ENCODE measurements at places on chromosomes 6 and 20.

- DNase-seq, result no peak
These were observed 159.3 kb upstream of the JARID2 start for GRCh38 chr6:15086348-15087158.

- DNase-seq, result no peak
These were observed 114.5 kb upstream of the SLC22A16 start for GRCh38 chr6:110590821-110591351.

- DNase-seq, result no peak
These were observed 58.7 kb upstream of the RNF24 start for GRCh38 chr20:4073852-4074741.

- DNase-seq, result no peak
These were observed 3.6 kb upstream of the BPIFB1 start for GRCh38 chr20:33279261-33279910.

DNA sequence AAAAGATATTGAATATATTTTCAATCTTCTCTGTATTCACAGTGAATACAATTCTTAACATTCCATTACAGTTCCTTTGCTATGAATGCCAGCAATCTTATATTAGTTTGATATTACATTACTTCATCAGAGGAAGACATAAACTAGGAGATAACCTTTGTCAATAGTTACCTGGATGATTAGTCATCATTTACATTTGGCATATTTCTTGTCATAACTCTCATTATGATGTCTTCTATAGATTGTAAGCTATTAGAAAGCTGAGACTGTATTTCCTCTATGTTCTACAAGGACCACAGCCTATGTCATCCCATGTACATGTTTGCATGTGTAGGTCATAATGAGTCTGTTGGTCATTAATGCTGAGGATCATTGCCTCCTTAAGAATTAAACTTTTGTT, 7.8 kb upstream of the PTPRK start:
- DNase-seq, result no peak

DNA sequence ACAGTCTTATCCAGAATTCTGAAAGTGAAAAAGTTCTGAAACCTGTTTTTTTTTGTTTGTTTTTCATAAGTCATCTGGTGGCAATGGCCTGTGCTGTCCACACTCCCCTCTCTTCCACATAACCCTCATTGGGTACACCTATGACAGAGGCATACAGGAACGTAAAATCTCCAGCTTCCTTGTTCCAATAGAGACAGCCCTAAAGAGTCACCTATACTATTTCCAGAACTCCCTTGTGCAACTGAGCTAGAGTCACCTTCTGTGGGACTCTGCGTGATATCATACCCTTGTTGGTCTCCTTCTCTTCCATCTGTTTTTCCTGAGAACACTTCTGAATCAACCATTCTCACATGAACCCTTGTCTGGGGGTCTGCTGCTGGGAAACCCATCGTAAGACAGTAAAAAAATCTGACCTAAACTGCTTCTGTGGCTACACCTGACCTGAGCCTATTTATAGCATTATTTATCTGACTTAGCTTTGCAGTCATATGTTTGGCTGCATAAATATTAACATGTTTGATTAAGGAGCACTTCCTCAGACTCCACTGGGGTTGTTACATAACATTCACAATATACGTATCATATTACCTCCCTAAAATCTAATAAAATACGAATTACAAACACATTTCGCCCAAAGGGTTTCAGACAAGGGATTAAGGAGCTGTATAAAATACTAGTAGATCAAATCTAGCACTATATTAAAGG, 151.9 kb downstream of the PTPRT start:
- DNase-seq, result no peak

- DNase-seq, result no peak
These were observed 173.5 kb downstream of the SCP2D1 start for GRCh38 chr20:18986895-18987580.

DNA sequence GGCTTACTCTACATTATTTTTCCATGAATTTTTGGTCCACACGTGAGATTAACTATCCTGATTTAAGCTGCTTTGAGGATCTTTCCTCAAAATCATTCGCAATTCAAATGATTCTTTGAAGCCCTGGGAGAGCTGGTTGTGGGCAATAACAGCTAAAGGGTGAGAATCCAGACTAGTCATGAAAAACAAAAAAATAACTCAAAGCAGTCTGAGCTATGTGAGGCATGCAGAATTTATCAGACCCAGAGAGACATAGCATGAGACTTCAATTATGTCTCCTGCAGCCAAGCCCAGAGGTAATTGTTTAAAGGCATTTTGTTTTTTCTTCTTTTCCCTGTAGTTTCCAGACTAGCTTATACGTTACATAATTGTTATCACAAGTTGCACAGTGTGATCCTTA, 517.3 kb upstream of the PTCHD4 start:
- no peak for DNase-seq
